ENCODE measurements at places on chromosomes 4 and X.

GRCh38 chr4:62285026-62285425 is 1084.9 kb downstream of the ADGRL3 start:
- no peak for DNase-seq

GRCh38 chr4:54793856-54794422 is 136.2 kb downstream of the KIT start:
- no peak for DNase-seq

- no peak for DNase-seq
Measured at GRCh38 chr4:20249333-20249732, 2.4 kb upstream of the SLIT2 start.

GRCh38 chrX:130772105-130772775 is 130.8 kb downstream of the ENOX2 start:
- no peak for DNase-seq

- no peak for DNase-seq
Measured at GRCh38 chr4:103144926-103145325, 45.3 kb upstream of the BDH2 start.

DNA sequence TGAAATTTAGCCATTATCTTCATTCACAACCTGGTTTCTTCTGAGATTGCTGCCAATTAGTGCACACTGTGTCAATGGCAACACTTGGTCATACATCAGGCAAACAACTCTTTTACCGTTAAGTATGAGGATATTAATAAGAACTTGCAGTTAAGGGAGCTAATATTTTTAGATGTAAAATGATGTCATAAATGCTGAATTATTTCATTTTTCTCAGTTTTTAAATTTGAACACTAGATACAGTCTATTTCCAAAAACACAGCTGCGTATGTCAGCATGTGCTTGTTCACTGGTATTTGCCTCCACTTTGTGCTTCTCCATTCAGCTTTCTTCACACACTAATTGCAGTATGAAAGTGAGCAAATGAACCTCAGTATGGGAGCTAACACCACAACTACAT is 1.6 kb downstream of the KLHL13 start:
- DNase-seq = no peak

DNA sequence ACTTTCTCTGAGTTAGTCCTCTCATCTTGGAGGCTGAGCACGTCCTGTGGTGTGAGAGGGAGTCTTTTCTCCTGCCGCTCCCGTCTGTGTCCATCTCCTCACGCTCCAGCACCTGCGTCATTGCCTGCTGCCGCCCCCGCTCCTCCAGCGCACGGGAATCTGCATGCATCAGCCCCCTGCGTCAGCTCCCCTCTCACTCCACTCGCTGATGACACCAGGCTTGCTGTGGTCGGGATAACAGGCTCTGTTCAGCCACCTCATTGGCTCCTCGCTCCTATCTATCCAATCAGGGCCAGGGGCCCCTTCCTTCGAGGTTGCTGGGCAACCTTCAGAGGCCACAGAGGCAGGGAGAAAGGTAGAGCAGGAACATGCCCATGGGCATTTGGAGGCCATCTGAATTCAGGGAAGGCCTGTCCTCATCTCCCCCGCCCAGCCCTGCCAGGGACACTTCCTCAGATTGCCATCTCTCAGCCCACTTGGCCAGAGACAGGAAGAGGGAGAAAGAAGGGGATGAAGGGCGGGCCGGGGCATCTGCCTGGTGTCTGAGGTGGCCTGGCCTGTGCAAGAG is 9.3 kb downstream of the ZNF185 start:
- DNase-seq = no peak

- DNase-seq = no peak
Measured at GRCh38 chr4:91065117-91065516, 937.9 kb downstream of the CCSER1 start.

- DNase-seq = no peak
Measured at GRCh38 chr4:89737888-89738287, 99.1 kb downstream of the SNCA start.

- no peak for DNase-seq
Measured at GRCh38 chr4:8477095-8477635, 36.6 kb downstream of the TRMT44 start.

DNA sequence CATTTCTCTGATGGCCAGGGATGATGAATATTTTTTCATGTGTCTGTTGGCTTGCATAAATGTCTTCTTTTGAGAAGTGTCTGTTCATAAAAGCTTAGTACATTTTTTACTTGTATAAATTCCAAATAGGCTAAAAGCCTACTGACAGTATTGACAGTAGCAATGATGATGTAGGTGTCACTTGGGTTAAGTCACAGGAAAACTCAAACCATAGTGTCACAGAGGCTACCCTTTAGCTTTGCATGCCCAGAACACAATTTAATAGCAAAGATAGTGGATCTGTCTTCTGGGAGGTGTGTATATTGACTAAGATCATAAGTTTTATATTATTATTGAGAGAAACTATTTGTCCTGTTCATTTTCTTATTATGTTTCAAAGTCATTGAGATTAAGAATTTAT is 8.1 kb downstream of the RP2 start:
- no peak for DNase-seq

DNA sequence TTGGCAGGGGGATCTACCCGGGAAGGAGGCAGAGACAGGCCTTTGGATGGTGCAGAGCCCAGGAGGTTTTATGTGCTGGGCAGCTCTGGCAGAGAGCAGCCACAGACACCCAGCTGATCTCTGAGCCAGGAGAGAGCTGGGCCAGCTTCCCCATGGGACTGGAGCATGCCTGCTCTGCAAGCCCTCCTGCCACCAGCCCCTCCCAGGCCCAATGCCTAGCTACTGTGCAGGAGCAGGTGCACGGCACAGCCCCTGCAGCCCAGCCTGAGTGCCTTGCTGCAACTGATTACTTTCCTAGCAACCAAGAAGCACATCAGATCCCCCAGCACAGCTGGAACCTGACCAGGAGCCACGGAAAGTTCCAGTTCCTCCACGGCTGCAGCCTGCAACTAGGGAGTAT is 57.8 kb upstream of the BEND2 start:
- DNase-seq = no peak

GRCh38 chr4:125200556-125200955 is 114.2 kb upstream of the FAT4 start:
- DNase-seq = no peak

DNA sequence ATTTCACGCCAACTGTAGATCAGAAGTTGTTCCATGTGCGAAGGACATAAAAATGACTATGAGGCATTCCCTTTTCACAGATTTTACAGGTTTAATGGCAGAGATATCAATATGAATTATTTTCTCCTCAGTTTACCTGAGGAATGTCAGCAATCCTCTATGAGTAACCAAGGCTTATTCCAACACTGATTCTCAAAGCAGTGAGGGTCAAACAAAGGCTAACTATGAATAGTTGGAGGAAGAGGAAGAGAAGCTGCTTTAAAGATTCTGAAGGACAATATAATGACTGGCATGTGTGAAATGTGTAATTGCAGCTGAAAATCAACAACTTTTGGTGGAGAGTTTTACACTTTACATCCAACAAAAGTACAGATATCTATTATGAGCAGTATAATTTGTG is 29.1 kb downstream of the NAF1 start:
- DNase-seq = no peak

GRCh38 chrX:39450234-39450977 is 647.4 kb downstream of the BCOR start:
- DNase-seq = no peak

DNA sequence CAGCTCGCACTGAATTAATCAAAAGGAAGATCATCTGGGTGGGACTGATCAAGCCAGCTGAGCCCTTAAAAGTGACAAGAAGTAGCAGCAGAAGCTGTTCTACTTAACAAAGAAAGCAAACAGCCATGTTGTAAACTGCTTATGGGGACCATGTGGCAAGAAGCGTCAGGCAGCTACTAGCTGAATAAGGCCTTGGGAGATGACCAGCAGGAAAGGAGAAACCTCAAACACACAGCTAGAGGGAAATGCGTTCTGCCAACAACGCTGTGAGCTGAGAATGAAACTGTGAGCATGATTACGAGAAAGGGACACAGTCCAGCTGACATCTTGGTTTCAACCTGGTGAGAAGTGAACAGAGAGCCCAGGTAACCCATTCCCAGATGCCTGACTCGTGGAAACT is 49.3 kb upstream of the FAM9A start:
- no peak for DNase-seq

GRCh38 chr4:823176-823760 is 2.7 kb downstream of the CPLX1 start:
- no peak for DNase-seq

GRCh38 chr4:123477711-123478209 is 81.2 kb downstream of the SPRY1 start:
- DNase-seq = no peak

DNA sequence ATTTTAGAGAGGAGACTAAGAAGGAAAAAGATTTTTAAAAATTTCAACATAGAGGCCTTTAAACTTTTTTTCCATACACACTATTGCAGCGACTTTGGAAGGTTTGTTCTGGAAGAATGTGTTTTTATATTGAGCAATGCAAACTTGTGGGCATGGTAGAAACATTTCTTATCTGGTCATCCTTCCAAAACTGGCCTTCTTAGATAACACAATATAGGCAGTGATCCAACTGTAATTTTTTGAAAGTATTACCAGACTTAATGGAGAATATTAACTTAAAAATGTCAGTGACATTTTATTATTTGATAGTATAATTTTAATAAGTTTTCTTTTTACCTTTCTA is 25.6 kb downstream of the FHDC1 start:
- no peak for DNase-seq

GRCh38 chr4:183936047-183936446 is 30.9 kb downstream of the STOX2 start:
- DNase-seq = no peak

GRCh38 chr4:59553063-59553720 is 1646.9 kb upstream of the ADGRL3 start:
- DNase-seq = no peak

DNA sequence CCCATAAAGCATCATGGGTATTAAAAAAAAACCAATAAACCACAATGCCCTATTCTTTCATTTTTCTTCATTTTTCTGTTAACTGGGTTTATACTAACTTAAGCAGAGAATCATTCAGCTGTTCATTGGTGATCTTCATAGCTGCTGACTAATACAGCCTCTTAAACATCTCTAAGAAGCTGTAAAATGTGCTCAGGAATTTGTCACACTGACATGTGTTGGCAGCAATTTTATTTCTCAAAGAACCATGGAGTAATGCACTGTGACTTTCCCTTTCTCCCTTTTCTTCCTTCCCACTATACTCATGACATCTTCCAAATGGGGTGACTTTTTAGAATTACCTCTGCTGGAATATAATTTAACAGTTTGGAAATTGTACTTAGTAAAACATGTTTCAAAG is 315.4 kb downstream of the ANTXR2 start:
- no peak for DNase-seq

- no peak for DNase-seq
Measured at GRCh38 chrX:132401935-132402334, 86.9 kb downstream of the MBNL3 start.

DNA sequence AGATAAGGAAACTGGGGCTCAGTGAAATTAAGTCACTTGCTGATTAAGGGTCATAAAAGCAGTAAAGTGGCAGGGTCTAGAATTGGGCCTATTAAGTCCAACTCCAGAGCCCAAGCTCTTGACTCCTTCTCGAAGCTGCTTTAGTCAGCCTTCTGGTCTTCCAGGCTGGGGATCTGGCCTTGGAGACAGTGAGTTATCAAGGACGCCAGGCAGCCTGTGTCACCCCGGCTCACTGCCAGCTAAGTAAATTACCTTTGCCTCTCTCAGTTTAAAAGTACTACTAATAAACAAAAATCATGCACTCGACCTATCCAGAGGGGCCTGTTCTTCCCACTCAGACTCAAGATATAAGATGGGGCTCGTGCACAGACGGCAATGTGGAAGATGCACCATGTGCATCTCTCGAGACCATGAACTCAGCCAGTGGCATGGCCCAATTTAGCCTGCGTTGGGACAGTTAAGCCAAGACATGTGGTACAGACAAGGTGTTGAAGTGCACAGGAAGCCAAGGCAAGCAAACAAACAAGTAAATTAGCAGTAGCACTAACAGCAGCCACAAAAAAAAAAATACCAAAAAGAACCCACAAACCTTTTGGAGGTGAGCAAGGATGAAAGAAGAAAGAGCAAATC is 62.0 kb upstream of the MAP3K15 start:
- no peak for DNase-seq

GRCh38 chr4:143358923-143359643 is 22.4 kb downstream of the GAB1 start:
- no peak for DNase-seq

Measured in NCI-H774 (cell line).